Forelimb muscle (tissue), 1 donor: ENCODE measurements at places on chromosomes 13 and 19. TPM values are rescaled to one million over a fixed set of nuclear protein-coding genes. Genes with fewer than 3 reads are reported as not detected.

DNA sequence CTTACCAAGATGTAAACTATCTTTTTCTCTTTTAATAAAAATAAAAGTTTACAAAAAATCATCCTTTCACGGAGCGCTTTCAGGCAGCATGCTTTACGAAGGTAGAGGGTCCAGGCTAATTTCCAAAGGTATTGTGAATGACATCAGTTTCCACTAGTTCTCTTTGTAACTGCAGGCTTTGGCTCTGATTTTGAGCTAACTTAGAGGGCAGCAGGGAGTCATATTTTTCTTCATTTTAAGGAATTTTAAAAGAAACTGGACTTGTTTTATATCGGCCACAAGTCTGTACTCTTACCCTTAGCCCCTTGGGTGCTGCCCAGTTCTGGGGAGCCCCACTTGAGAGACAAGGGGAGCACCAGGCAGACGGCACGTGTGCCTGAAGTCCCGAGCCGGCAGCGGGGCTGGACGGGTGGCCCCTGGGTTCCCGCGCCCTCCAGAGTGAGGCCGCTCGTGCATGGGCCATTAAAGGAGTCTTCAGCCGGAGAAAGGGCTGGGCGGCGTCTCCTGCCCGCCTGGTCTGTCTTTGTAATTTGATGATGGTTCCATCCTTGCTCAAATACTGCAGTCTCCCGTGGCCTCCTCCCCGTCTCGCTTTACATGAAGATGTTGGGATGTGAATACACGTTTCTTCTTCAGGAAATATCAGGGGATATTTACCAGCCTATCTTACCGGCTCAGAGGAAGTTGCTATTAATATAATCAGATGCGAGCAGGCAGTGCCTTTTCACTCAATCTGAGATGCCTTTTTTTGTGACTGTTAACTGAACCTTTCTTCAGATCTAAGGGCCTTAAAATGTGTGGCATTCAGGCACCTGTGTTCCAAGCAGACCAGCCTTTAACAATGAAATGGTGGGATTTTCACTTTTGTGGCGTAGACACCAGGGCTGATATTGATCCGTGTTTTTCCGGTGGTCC lies 67.4 kb downstream of the GGACT start:
- DNase-seq, result no peak

DNA sequence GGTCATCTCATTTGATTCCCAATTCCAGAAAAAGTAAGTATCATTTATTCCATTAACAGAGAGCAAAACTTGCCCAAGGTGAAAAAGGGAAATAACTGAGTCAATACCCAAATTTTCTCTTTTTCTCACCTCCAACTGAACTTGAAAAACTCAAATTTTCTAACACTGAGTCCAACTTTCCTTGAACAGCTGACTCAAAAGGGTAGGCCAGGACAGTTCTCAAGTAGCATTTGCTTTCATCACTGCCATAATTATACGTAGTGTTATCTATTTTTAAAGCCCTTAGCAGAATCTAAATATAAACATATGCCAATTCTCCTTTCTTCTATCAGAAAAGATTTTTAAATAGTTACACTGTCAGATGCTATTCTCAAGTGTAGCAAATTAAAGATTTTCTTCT lies 3.5 kb downstream of the N4BP2L2 start:
- no peak for DNase-seq

DNA sequence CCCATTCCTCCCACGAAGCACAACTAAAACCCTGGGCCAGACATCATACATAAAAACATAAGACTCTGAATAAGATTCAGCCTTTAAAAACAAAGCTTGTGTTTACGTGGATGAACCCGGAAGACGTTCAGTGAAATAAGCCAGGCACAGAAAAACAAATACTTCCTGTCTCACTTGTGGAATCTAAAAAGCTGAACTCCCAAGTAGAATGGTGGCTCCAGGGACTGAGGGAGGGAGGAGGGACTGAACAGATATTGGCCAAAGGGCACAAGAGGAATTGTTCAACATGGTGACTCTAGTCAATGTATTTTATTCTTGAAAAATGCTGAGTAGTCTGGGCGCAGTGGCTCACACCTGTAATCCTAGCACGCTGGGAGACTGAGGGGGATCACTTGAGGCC lies 35.7 kb upstream of the TPM4 start:
- DNase-seq, result no peak

GRCh38 chr19:34274827-34275625 lies 20.7 kb downstream of the GARRE1 start:
- DNase-seq, result no peak

- no peak for DNase-seq
Observed at GRCh38 chr19:35773020-35773806, 2.2 kb upstream of the ARHGAP33 start.

DNA sequence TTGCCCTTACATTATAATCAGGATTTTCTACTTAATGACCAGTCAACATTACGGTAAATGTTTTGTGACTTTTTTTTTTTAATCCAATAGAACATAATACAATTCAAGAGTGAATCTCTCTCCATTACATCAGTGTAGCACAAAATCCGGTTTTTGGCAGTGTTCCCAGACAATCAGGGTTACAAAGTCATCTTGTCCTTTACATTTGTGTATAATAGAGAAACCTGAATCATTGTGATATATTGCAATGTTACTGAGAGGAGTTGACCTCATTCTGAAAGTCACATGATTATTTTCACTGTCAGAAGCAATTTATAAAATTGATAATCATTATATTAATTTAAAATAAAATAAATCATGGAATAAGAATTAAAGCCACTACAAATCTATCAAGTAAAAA lies 1346.0 kb upstream of the SPRY2 start:
- peak; percentile 19 for DNase-seq

GRCh38 chr13:108609353-108609752 lies 20.1 kb upstream of the MYO16 start:
- DNase-seq, result peak; percentile 14

GDF15 gene
- 0.30 TPM for polyA plus RNA-seq

TNFSF11 gene
- polyA plus RNA-seq, result not detected

LNX2 gene
- 4.1 TPM for polyA plus RNA-seq

FCGBP gene
- polyA plus RNA-seq, result 5.6 TPM

GAPDHS gene
- not detected for polyA plus RNA-seq
